MM.1S (cell line): ENCODE measurements at places on chromosomes 2 and 18.

- DNase-seq, result no peak
Observed at GRCh38 chr18:75691483-75691882, 264.0 kb upstream of the SMIM21 start.

GRCh38 chr18:69658685-69659084 is 258.0 kb downstream of the DOK6 start:
- DNase-seq, result no peak

- DNase-seq, result no peak
Observed at GRCh38 chr2:189267925-189268579, 88.5 kb upstream of the COL5A2 start.

- DNase-seq, result no peak
Observed at GRCh38 chr2:84716564-84716963, 164.3 kb downstream of the TRABD2A start.

- no peak for DNase-seq
Observed at GRCh38 chr2:100066246-100066645, 76.1 kb downstream of the AFF3 start.

DNA sequence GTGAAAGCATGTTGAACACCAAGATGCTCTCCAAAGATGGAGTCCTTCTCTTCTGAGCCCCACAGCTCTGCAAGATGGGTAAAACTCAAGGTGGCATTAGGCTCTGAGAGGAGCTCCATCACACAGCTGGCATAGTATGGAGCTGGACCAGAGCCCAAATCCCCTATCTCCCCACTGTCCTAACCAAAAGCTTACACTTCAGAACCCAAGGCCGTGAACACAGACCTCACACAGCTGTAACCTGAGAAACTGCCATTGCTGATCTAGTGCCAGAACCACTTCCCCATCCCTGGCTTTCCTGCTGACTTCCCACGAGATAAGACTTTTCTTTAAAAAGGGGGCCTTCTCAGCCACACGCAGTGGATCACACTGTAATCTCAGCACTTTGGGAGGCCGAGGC is 25.0 kb downstream of the TTC32 start:
- no peak for DNase-seq

- no peak for DNase-seq
Observed at GRCh38 chr2:147197754-147198483, 646.9 kb upstream of the ACVR2A start.

- DNase-seq, result no peak
Observed at GRCh38 chr18:13136056-13136903, 82.3 kb upstream of the LDLRAD4 start.
